ENCODE measurements at places on chromosomes 5 and 9.

DNA sequence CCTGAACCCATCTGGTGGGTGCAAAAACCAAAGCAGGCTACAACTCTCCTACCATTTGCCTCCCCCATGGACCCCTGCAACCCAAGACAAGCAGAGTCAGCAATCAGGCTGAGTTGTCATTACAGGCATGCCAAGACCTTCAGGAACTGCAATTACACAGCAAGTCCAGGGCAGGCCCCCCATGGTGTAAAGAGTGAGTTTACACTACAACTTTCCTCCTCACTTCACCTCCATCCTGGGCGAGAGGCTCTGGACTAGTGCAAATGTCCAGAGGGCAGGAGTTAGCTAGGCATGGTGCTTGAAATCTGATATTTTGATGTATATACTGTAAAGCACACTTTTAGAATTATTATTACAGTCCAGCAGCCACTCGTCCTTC lies 7.0 kb upstream of the P4HA2 start:
- no peak for DNase-seq

- DNase-seq, result no peak
Observed at GRCh38 chr9:112180387-112180881, 5.3 kb upstream of the SUSD1 start.

GRCh38 chr5:64462391-64462790 lies 43.4 kb upstream of the RGS7BP start:
- no peak for DNase-seq

DNA sequence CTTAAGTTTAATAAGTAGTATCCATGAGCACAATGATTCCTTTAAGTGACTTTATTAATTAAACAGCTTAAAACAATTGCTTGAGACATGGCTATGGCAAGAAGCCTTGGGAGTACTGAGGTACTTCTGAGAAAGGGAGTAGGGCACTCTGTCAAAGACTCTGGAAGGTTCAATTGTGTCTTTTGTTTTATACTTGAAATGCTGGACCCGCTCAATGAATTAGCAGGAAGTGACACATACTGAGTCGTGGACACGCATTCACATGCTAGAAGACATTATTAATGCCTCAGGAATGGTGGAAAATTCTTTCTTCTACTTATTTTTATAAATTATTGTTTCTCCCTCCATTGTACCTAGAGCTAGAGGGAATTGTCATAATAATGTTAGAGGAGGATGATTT lies 347.3 kb upstream of the ZNF608 start:
- no peak for DNase-seq

GRCh38 chr5:169591636-169592035 lies 8.1 kb downstream of the SPDL1 start:
- DNase-seq, result no peak

Measured in NCI-H774 (cell line).